Stimulated activated CD8-positive, alpha-beta memory T cell treated with anti-CD3 and anti-CD28 coated beads, Interleukin-4, amount 100 ng/mL, for 4 hours (primary cell): ENCODE measurements at places on chromosomes 2 and 18.

- no peak for DNase-seq
Measured at GRCh38 chr2:189350540-189351209, 90.6 kb upstream of the WDR75 start.

DNA sequence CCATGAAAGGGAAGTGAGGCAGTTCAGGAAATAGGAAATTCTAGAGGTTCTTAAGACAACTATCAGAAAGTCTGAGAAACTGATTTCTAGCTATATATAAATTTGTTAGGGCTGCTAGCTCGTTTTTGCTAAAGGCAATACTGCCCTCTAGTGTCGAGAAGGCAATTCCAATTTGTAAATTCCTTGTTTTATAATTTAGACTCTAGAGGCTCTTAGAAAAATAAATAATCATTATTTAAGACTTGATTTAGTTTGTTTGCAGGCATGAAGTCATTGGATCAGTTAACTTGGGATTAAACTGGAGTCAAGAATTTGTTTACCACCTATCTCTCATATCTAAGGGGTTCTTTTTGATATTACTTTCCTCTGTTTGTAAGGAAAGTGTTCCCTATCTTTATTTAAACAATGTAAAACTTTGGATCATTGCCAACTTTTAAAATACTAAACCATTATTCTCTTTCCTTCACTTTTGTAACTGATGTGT lies 66.2 kb downstream of the ACVR2A start:
- no peak for DNase-seq

- no peak for DNase-seq
Measured at GRCh38 chr2:72235497-72236415, 88.1 kb upstream of the CYP26B1 start.

GRCh38 chr2:222722327-222722946 lies 51.0 kb downstream of the MOGAT1 start:
- DNase-seq: no peak

DNA sequence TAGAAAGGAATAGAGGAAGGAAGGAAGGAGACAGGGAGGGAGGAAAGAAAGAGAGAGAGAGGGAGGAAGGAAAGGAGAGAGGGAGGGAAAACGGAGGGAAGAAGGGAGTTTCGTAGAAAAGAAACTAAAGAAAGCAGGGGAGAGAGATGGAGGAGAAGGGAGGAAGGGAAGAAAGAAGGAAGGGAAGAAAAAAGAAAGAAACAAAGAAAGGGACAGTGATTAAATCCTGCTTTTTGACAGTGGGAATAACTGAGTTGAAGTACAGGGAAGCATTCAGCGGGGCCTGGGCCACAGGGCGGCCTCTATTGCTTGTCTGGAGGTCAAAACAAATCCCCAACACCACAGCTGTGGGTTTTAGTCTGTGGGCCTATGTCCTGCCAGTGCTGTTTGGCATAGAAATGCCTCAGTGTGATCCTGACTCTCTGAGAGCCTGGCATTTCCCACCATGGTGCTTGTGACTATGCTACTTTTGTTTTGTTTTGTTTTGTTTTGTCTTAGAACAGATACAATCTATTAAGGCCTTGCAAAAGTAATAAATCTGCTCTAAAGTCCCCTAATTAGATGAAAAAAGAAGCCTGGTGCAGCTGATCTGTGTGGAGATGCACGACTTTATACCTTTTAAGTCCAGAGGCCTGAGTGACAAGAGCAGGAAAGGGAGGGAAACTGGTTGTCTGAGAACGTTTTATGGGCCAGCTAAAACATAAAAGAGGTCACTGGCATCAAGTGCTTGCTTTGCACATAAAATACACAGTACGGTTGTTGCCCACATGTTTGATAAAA lies 40.0 kb downstream of the IL1RL2 start:
- DNase-seq: no peak

GRCh38 chr2:229126066-229126465 lies 145.0 kb downstream of the PID1 start:
- DNase-seq: no peak

- DNase-seq: no peak
Measured at GRCh38 chr2:137764646-137765045, 199.6 kb upstream of the HNMT start.

DNA sequence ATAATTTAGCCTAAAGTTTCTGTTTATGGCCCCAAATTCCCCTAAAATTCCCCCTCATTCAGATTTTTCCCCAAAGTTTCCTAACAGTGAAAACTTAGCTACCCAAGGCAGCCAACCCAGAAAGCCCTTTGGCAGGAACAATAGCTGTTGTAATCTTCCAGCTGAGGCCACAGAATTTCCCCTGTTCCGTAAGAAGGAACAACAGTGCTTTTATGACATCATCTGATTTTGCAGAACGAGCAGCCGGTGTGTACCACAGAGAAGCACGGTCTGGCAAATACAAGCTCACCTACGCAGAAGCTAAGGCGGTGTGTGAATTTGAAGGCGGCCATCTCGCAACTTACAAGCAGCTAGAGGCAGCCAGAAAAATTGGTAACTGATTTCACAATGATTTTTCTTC lies 6.3 kb downstream of the TNFAIP6 start:
- no peak for DNase-seq

- no peak for DNase-seq
Measured at GRCh38 chr2:187617905-187618304, 63.7 kb upstream of the TFPI start.

DNA sequence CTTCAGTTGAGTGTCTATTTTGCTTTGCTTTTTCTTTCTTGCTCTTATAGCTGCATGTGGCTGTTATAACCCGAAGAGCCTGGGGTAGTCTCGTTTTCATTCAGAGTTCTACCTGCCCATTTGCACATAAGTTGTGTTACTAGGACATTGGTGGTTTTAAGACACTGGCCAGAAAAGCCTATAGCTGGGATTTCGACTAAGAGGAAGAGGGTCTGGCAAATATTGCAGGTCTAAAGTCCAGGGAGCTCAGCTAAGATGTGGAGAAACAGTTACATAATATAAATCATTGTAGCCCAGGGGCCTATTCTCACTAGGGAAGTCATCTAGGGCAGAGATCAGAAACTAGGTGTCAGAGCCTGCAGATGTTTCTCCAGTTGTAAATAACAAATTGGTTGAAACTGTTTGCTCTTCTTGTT lies 120.8 kb downstream of the BABAM2 start:
- DNase-seq: no peak

GRCh38 chr2:120860579-120860922 lies 124.9 kb downstream of the GLI2 start:
- no peak for DNase-seq

DNA sequence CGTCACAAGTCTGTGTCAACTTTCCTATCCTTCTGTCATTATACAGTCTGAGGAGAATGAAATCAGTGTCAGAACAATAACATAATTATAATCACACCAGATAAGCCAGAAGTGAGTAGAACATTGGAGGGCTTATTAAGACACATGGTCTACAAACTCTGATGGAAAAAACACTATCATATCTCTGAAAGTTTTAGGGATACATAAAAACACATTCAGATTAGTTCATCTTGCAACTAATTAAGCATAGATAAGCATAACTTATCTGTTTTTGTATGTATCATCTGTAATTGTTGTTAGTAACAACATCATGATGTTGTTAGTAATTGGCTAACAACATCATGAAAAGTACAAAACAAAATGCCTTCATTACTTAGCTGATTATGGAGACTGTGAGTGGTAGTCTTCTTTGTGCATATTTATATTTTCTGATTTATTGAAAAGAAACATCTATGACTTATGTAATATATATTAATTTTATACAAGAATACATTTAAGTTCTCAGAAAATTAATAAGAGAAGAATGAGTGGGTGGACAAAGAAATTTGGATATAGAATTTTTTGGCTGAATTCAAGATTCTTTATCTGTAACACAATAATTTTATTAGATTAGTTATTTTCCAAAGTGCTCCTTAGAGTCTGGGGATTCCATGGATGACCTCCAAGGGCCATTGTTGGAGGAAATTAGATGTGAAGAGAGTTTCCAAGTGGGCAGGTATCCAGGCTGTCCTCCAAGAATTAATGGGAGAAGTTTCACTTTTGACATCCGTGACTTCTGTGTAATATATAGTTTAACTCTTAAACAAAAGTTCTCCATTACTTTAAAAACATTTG lies 16.9 kb upstream of the CCDC102B start:
- DNase-seq: no peak

DNA sequence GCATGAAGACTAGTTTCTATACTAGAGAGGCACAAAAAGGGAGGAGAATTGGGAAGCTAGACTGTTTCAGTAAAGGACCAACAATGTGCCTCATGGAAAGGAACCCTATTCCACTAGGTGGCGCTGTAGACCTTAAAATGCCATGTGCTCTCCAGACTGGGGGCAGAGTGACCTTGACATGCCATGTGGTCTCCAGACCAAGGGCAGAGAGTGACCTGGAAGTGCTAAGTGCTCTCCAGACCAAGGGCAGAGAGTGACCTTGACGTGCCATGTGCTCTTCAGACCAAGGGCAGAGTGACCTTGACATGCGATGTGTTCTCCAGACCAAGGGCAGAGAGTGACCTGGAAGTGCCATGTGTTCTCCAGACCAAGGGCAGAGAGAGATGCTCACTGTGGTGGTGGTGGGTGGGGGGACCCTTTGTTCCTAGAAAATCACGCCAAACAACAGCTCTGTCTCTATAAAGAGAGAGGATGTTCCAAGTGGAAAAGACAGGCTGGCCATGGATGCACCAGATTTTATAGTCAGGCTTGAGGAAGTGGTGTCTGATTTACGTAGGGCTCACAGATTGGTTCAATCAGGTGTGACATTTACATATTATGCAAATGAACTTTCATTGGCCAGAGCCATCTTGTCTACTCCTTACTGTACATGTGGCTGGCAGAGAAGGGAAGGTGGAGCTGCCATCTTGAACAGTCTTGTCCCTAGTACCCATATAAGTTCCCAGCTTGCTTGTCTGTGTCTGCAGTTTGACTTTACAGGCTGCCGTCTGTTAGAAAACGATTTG lies 344.0 kb upstream of the DDX18 start:
- no peak for DNase-seq

GRCh38 chr2:215793747-215794595 lies 219.4 kb downstream of the MREG start:
- DNase-seq: no peak

DNA sequence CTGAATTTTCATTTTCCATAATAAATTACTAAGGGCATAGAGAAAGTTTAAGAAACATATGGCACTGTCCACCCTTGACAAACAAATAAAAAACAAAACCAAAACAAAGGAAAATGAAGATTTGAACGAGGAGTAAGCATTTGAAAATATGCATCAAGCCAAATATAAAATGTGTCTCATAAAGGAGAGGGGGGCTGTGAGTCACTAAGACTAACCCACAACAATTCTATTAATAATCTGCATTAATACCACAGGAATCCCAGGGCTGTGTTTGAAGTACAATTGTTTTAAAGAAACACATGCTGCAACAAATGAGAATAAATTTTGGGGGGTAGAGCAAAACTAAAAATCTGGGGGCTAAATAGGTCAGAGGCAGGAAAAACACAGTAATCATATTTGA lies 53.8 kb upstream of the STK17B start:
- no peak for DNase-seq

DNA sequence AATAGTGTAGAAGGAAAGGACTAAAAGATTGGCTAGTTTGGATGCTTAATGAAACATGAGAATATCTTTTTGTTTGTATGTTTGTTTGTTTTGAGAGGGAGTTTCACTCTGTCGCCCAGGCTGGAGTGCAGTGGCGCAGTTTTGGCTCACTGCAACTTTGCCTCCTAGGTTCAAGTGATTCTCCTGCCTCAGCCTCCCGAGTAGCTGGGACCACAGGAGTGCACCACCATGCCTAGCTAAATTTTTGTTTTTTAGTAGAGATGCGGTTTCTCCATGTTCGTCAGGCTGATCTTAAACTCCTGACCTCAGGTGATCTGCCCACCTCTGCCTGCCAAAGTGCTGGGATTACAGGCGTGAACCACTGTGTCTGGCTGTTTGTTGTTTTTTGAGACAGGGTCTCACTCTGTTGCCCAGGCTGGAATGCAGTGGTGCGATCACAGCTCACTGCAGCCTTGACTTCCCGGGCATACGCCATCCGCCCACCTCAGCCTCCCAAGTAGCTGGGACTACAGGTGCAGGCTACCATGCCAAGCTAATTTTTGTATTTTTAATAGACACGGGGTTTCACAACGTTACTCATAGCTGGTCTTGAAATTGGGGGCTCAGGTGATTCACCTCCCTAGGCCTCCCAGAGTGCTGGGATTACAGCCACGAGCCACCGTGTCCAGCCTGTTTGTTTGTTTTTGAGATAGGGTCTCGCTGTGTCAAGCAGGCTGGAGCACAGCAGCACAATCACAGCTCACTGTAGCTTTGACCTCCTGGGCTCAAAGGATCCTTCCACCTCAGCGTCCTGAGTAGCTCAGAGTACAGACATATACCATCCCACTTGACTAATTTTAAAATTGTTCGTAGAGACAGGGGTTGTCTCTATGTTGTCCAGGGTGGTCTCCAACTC lies 209.2 kb downstream of the MYCN start:
- no peak for DNase-seq

GRCh38 chr2:145416640-145417039 lies 896.7 kb upstream of the ZEB2 start:
- DNase-seq: no peak

DNA sequence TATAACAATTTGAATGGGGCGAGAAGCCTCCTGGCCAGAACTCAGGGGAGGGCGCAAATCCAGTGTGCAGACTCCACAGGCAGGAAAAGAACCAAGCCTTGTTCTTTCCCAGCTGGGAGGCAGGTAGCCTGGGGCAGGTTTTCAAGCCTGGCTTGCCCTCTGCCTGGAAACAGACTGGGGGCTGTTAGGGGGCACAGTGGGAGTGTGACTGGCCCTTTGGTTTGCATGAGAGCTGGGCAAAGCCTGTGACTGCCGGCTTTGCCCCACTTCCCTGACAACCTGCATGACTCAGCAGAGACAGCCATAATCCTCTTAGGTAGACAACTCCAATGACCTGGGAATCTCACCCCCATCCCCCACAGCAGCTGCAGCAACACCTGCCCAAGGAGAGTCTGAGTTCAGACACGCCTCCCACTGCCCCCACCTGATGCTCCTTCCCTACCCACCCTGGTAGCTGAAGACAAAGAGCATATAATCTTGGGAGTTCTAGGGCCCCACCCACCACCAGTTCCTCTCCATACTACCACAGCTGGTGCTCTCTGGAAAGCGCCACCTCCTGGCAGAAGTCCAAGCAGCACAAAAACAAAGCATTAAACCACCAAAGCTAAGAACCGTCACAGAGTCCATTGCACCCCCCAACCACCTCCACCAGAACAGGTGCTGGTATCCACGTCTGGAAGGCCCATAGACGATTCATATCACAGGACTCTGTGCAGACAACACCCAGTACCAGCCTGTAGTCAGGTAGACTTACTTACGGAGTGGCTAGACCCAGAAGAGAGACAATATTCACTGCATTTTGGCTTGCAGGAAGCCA lies 402.5 kb downstream of the STK39 start:
- no peak for DNase-seq

- DNase-seq: no peak
Measured at GRCh38 chr2:10054424-10054823, 11.1 kb downstream of the KLF11 start.

GRCh38 chr18:65983750-65984149 lies 232.9 kb downstream of the CDH7 start:
- no peak for DNase-seq

- DNase-seq: peak; percentile 38
Measured at GRCh38 chr2:239321596-239322415, 79.0 kb downstream of the HDAC4 start.

GRCh38 chr2:219611866-219612576 lies 14.4 kb downstream of the STK11IP start:
- no peak for DNase-seq
